ENCODE measurements at places on chromosomes 3 and 15. TPM values are rescaled to one million over a fixed set of nuclear protein-coding genes. Genes with fewer than 3 reads are reported as not detected.

Gene SLC12A1
- total RNA-seq: not detected

Gene HESX1
- 0.79 TPM for total RNA-seq

Gene CD96
- under 0.01 TPM for total RNA-seq

Gene SNX22
- 0.26 TPM for total RNA-seq

Gene ROPN1
- not detected for total RNA-seq

Gene BMF
- total RNA-seq: 3.8 TPM

Gene CNTN4
- total RNA-seq: not detected

Gene MTMR10
- total RNA-seq: 9.1 TPM

Gene GOLGA6B
- total RNA-seq: under 0.01 TPM

Gene CCDC13
- 0.95 TPM for total RNA-seq

Gene ACKR2
- total RNA-seq: 0.26 TPM

Gene GRAMD1C
- 6.8 TPM for total RNA-seq

Gene NXPE3
- 18.9 TPM for total RNA-seq

Gene CPN2
- not detected for total RNA-seq

Gene GXYLT2
- total RNA-seq: 24.1 TPM

All from bronchial smooth muscle cell (primary cell).